Lower lobe of right lung (tissue), 2 donors: ENCODE measurements at places on chromosomes 11 and 22. TPM values are rescaled to one million over a fixed set of nuclear protein-coding genes. Genes with fewer than 3 reads are reported as not detected.
A peak's percentile ranks its signal among the peaks of the same experiment; 100 is the strongest.

OR51B2 gene
- total RNA-seq: not detected

- H3K27ac ChIP-seq: no peak overlapping the region
- H3K36me3 ChIP-seq: peaks cover 96% of the 10 kb centered on the region
- no peak for DNase-seq
Measured at GRCh38 chr11:77619576-77620198, 17.9 kb downstream of the CLNS1A start.

DNA sequence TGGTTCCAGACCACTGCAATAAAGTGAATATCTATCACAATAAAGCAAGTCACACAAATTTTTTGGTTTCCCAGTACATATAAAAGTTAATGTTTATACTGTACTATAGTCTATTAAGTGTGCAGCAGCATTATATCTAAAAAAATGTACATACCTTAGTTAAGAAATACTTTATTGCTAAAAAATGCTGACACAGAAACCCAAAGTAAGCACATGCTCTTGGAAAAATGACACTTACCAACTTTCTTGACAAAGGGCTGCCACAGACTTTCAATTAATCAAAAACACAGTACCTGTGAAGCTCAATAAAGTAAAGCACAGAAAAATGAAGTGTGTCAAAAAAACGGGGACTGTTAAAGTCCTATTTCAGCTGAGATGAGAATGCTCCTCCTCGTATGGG is 16.9 kb downstream of the CABIN1 start:
- H3K27me3 ChIP-seq: no peaks in the 10 kb centered on the region
- H3K4me1 ChIP-seq: peaks cover 4% of the 10 kb centered on the region
- no peak overlapping the region for H3K4me3 ChIP-seq
- H3K27ac ChIP-seq: no peak overlapping the region
- DNase-seq: no peak

- peak overlapping the region; percentile 66 for H3K27ac ChIP-seq
- no peak for DNase-seq
- H3K27me3 ChIP-seq: no peaks in the 10 kb centered on the region
- peaks cover 36% of the 10 kb centered on the region for H3K4me1 ChIP-seq
- H3K36me3 ChIP-seq: peaks cover 23% of the 10 kb centered on the region
- H3K4me3 ChIP-seq: peak overlapping the region; percentile 60
Measured at GRCh38 chr11:125593114-125593820, 615 bp downstream of the STT3A start.

DNA sequence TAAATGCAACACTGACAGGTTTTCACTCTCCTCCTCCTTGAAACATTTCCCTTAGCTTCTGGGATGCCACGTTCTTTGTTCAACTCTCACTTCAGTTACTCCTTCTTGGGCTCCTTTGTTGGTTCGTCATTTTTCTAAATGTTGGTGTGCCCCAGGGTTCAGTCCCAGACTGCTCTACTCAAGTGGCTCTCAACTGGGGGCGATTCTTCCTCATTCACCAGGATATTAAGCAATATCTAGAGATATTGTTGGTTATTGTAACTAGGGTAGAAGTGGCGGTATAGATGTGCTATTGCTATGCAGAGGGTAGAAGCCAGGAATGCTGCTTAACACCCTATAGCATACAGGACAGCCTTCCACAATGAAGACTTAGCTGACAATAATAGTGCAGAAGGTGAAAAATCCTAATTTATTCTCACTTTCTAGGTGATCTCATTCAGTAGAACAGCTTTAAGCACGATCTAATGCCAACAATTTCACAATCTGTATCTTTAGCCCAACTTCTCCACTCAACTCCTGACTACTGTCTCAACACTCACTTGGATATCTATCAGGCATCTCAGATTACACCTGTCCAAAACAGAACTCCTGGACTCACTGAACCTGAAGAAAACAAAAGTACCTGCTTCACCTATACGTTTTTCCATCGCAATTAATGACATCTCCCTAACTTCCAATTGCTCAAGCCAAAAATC is 4.6 kb downstream of the NUP160 start:
- H3K4me1 ChIP-seq: peaks cover 51% of the 10 kb centered on the region
- no peaks in the 10 kb centered on the region for H3K27me3 ChIP-seq
- H3K27ac ChIP-seq: peak overlapping the region; percentile 48
- peaks cover 73% of the 10 kb centered on the region for H3K36me3 ChIP-seq
- H3K4me3 ChIP-seq: peak overlapping the region; percentile 18

DNA sequence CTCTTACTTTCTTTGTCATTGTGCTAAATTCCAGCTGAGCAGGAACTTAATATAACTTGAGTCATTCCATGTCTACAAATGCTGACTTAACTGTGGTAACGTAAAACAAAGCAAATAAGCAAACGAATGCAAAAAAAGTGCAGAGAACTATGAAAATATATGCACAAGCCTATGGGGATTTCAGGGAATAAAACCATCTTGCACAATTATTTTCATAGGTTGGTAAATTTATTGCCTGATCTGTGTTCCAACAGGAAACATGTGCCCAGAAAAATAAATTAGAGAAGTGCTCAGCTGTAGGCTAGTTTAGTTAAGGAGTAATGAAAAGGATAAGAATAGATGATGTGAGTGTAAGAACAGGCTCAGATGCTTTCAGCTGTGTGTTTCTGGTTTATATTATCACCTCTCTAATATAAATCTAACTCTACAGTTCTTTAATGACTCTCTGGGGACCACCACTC is 1169.3 kb downstream of the LRRC4C start:
- H3K27ac ChIP-seq: no peak overlapping the region
- no peak overlapping the region for H3K4me3 ChIP-seq
- H3K4me1 ChIP-seq: peaks cover 11% of the 10 kb centered on the region

DNA sequence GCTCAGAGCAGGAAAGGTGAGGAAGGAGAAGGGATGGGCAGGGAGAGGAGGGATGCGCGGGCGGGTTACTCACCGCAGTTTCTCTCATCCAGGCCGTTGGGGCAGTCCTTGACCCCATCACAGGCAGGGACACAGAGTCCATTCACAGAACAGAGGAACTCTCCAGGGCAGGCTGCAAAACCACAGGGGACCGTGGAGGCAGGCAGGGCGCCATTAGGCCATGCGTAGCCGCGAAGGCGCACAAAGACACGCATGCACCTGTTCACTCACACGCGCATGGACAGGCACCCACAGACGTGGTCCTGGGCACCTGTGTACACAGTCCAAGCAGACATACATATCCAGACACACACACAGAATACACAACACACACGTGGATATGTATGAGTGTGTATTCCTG is 23.0 kb downstream of the KCTD17 start:
- peaks cover 31% of the 10 kb centered on the region for H3K27me3 ChIP-seq
- no peak overlapping the region for H3K27ac ChIP-seq
- peaks cover 6% of the 10 kb centered on the region for H3K4me1 ChIP-seq
- DNase-seq: no peak
- no peak overlapping the region for H3K4me3 ChIP-seq

C11orf52 gene
- total RNA-seq: 14.6 TPM

DNA sequence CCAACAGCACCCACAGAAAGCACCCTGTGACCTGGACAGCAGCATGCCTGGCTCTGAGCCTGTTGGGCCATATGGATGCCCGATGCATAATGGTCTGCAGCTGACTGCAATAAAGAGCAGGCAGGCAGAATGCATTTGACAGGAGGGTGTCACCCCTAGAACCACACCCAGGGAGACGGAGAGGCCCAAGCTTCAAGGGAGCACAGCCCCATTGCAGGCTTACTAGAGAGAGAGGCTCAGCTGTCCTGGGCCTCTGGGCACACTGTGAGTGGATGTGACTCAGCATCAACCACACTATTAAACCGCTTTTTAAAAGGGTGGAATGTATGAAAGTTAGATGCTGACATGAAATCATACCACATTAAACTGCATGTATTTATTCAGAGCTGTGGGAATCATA is 365.3 kb downstream of the CTTN start:
- H3K27ac ChIP-seq: no peak overlapping the region
- H3K36me3 ChIP-seq: no peaks in the 10 kb centered on the region
- no peaks in the 10 kb centered on the region for H3K27me3 ChIP-seq
- H3K4me1 ChIP-seq: no peaks in the 10 kb centered on the region
- H3K4me3 ChIP-seq: no peak overlapping the region
- no peak for DNase-seq

DNA sequence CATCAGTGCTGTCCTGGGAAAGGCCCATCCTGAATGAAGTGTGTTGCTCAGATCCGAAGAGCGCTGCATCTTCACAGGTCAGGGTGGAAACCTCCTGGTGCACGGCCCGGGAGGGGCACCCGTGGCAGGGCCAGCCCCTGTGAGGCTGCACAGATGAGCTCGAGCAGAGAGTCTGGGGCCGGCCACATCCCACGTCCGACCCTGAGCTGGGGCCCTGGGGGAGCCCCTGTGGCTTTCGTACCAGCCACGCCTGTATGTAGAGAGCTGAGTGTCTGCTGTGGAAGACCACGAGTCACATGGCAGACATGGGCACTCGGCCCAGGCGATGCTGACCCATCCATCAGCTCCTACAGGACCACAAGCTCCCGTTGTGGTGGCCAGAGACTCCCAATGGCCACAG is 24.9 kb upstream of the SEPTIN5 start:
- no peak overlapping the region for H3K4me3 ChIP-seq
- no peak overlapping the region for H3K27ac ChIP-seq
- no peaks in the 10 kb centered on the region for H3K4me1 ChIP-seq
- no peaks in the 10 kb centered on the region for H3K36me3 ChIP-seq

- H3K4me3 ChIP-seq: no peak overlapping the region
- H3K4me1 ChIP-seq: peaks cover 19% of the 10 kb centered on the region
- H3K27me3 ChIP-seq: no peaks in the 10 kb centered on the region
Measured at GRCh38 chr22:50276143-50276542, 6.0 kb upstream of the MAPK11 start.

DNA sequence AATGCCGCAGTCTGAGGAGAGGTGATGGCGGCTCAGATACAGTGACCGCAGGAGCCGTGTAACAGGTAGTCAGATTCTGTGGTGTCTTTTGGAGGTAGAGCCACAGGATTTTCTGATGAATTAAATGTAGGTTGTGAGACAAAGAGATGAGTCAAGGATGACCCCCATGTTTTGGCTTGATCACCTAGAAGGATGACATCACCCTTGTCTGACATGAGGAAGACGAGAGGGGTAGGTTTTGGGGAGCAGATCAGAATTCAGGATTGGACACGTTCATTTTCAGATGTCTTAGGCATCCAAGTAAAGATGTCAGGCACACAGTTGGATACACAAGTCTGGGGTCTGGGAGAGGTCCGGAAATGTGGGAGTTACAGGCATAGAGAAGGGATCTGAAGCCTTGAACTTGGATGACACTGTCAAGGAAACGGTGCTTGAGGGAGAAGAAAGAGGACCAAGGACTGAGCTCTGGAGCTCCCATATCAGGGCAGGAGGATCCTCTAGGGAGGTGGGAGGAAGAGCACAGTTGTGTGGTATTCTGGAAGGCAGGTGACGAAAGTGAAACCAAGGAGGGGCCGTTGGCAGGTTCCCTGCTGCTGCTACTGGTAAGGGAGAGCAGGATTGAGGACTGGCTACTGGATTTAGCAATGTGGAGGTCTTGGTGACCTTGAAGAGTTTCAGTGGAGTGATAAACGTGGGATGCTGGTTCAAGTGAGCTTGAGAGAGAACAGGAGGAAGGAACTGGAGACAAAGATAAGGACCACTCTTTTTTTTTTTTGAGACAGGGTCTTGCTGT is 12.6 kb upstream of the GDPD5 start:
- no peak overlapping the region for H3K4me3 ChIP-seq
- no peaks in the 10 kb centered on the region for H3K27me3 ChIP-seq

- H3K27ac ChIP-seq: peak overlapping the region; percentile 34
- H3K27me3 ChIP-seq: no peaks in the 10 kb centered on the region
- H3K4me3 ChIP-seq: no peak overlapping the region
- no peaks in the 10 kb centered on the region for H3K36me3 ChIP-seq
Measured at GRCh38 chr11:78829146-78829545, 254.5 kb upstream of the NARS2 start.

- H3K27ac ChIP-seq: no peak overlapping the region
- H3K27me3 ChIP-seq: peaks cover 5% of the 10 kb centered on the region
- H3K4me1 ChIP-seq: no peaks in the 10 kb centered on the region
Measured at GRCh38 chr22:22945195-22945594, 57.6 kb downstream of the IGLL5 start.

DNA sequence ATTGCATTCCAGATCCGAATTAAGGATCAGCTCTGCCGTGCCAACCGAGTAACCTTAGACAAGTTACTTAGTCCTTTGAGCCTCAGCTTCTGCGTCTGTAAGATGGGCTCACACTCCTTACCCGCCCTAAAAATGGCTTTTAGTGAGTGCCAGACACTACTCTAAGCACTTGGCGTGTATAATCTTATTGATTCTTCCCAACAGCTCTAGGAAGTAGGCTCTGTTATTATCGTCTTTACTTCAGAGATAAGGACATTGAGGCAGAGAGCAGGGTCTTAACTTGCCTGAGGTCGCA is 21.7 kb upstream of the ROBO3 start:
- H3K4me1 ChIP-seq: peaks cover 24% of the 10 kb centered on the region
- H3K27ac ChIP-seq: no peak overlapping the region
- H3K27me3 ChIP-seq: peaks cover 100% of the 10 kb centered on the region
- DNase-seq: no peak

SERPING1 gene
- 471 TPM for total RNA-seq

DNA sequence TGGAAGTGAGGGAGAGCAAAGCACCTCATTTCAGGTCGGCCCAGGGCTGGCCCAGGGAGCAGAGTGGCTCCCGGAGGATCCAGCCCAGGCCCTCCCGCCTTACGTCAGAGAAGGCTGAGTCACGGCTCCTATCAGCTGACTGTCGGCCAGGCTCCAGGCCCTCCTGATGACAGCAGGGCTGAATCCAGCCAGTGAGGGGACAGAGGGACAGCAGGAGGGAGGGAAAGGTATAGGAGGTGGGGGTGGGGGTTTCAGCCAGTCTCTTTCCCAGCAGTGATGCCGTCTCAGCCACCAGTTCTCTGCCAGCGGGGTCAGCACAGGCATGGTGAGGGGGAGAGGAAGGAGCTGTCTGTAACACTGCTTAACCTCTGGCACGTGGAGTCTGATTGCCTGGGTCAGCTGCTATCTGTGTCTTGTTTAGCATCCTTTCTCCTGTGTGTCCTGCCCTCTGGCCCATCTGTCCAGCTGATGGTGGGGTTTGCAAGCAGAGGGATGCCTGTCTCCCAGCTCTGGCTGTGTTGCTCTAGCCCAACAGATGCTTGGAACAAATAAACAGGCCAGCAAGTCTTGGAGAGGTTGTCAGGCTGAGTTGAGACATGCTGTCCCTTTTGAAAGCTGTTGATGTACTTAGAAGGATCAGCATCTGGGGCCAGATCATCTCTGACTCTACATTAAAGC is 74.0 kb downstream of the ADAMTS15 start:
- H3K4me1 ChIP-seq: peaks cover 18% of the 10 kb centered on the region
- H3K36me3 ChIP-seq: no peaks in the 10 kb centered on the region
- no peak overlapping the region for H3K4me3 ChIP-seq
- peak overlapping the region; percentile 72 for H3K27ac ChIP-seq
- no peaks in the 10 kb centered on the region for H3K27me3 ChIP-seq

CCDC89 gene
- 1.6 TPM for total RNA-seq

GRCh38 chr22:35971456-35972119 is 57.0 kb downstream of the RBFOX2 start:
- no peak overlapping the region for H3K4me3 ChIP-seq
- H3K27ac ChIP-seq: peak overlapping the region; percentile 75
- no peaks in the 10 kb centered on the region for H3K27me3 ChIP-seq
- H3K4me1 ChIP-seq: peaks cover 57% of the 10 kb centered on the region
- no peak for DNase-seq
- H3K36me3 ChIP-seq: no peaks in the 10 kb centered on the region

HOATZ gene
- 15.0 TPM for total RNA-seq

- H3K27ac ChIP-seq: no peak overlapping the region
- DNase-seq: no peak
- no peaks in the 10 kb centered on the region for H3K27me3 ChIP-seq
- H3K4me1 ChIP-seq: no peaks in the 10 kb centered on the region
- no peaks in the 10 kb centered on the region for H3K36me3 ChIP-seq
Measured at GRCh38 chr11:25485315-25485714, 846.6 kb upstream of the ANO3 start.
